ENCODE measurements at places on chromosomes 11 and 22.
A peak's percentile ranks its signal among the peaks of the same experiment; 100 is the strongest.

DNA sequence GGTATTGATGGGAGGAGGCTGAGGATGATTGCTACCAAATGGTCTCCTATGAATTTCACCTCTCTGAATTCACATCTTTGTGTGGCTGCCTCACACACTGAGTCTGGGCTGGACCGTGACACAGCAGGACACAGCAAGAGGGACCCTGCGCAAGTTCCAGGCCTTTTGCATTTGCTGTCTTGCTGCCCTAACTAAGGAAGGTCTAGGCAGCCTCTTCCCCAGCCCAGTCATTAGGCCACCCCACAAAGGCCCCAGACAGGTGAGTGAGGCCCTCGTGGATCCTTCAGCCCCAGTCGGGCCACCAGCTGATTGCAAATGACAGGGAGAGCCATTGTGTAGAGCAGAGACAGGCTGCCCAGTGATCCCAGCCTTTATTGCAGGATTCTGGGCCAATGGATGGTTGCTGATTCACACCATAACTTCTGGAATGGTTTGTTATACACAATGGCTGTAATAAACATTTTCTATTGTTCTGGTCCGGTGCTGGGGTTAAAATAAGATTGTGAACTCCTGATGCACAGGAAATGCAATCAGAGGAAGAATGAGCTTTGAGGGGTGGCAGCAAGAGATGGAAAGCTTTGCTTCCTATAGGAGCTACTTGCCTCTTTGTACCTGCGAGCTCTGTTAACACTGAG, 28.5 kb upstream of the CSNK2A3 start:
- DNase-seq = no peak

DNA sequence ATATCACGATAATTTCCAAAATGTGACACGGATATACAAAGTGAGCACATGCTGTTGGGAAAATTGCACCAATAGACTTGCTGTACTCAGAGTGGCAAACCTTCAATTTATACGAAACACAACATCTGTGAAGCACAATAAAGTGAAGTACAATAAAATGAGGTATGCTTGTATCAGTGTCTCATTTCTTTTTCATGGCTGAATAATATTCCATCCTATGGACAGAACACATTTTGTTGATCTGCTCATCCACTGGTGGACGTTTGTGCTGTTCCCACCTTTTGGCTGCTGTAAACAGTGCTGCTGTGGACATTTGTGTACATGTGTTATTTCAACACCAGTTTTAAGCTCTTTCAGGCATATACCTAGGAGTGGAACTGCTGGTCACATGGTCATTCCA, 78.7 kb upstream of the CCND1 start:
- no peak for DNase-seq

DNA sequence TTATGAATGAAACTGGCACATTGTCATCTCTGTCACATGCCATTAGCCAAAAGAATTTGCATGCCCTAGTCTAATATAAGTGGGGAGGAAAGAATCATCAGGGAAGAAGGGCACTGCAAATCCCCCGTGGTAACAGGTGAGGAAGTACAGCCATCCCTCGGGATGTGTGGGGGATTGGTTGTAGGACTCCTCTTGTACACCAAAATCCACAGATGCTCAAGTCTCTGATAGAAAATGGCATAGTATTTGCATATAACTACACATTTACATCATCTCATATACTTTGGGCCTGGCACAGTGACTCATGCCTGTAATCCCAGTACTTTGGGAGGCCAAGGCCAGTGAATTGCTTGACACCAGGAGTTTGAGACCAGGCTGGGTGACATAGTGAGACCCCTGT, 109.7 kb downstream of the HIPK3 start:
- DNase-seq = no peak

DNA sequence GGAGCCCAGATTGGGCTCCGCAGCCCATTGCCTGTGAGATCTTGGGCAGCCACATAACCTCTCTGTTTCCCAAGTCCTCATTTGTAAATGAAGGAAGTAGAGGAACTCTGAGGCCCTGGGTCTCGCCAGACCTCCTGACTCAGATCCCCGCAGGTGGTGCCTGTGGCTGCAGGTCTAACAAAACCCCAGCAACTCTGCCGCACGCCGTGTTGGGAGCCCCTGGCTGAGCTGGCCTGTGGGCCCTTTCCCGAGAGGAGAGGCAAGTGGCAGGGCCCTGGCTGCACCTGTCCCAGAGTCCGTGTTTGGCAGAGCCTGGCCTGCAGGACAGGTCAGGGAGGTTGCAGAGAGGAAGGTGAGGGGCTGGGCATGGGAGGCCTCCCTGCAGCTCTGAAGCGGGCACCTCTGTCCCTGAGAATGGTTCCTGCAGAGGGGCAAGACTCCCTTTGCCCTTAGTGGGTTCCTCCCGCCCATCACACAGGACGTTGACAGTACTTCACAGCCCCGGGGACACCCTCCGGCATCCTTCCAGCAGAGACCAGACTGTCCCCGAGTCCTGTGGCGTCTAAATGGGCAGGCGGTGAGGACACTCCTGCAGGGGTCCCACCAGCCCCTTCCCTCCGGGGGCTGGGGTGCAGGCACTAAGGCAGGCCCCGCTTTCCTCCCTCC, 67.7 kb downstream of the ARHGAP8 start:
- DNase-seq = no peak

DNA sequence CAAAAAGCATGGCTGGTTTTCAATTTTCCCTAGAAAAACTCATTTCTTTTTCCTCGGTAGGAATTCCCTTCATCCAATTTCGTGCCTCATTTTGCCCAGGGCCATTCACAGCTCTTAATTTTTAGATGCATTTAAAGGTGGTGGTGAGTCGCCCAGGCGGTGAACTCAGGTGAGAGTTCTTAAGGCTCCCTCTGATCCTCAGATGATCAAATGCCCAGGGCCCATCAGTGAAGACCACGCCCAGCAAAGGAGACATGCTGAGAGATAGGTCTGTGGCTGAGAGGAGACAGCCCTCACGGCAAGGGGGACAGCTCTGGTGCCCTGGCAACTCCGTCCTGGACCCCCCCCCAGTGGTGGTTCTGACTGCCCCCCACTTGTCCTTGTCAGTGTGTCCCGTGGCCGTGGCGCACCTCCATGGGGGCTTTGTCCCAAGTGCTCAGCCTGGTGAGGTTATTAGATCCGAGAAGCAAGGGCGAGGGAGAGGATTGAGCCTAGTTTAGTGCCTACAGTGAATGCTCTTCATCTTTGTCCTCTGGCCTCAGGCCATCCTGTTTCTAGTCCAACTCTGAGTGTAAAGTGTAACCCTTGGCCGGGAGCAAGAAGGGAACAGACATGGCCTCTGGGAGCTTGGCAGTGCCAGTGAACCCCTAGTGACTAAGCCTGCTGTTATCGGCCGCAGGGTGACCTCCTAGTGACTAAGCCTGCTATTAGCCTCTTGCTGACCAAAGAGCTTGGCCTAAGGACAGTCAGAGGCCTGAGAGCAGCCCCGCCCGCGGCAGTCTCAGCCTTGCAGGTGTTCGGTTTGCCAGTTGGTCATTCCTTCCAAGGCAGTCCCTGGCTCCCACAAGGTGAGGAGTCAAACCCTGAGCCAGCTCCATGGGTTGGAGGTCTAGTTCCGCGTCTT, 83.5 kb downstream of the CTTN start:
- DNase-seq = no peak

- DNase-seq = no peak
These were observed 620 bp downstream of the EFEMP2 start for GRCh38 chr11:65871811-65872548.

GRCh38 chr22:38989466-38989865, 7.3 kb downstream of the APOBEC3B start:
- DNase-seq = no peak

DNA sequence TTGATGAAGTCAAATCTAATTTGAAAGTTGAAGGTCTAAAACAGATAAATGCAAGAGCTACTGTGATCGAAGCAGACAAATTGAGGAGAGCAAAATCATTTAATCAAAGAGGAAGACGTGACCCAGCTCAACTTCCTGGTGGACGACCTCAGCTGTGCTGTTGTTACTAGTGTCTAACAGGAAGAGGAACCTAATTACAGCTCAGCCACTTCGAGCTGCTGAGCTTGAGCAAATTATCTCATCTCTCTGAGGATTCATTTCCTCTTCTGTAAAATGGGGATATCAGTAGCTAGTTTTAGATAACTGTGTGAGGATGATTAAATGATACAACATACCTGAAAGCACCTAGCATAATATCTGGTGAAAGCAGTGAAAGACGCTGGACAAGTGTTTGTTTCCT, 48.6 kb upstream of the OLFML1 start:
- DNase-seq = no peak

DNA sequence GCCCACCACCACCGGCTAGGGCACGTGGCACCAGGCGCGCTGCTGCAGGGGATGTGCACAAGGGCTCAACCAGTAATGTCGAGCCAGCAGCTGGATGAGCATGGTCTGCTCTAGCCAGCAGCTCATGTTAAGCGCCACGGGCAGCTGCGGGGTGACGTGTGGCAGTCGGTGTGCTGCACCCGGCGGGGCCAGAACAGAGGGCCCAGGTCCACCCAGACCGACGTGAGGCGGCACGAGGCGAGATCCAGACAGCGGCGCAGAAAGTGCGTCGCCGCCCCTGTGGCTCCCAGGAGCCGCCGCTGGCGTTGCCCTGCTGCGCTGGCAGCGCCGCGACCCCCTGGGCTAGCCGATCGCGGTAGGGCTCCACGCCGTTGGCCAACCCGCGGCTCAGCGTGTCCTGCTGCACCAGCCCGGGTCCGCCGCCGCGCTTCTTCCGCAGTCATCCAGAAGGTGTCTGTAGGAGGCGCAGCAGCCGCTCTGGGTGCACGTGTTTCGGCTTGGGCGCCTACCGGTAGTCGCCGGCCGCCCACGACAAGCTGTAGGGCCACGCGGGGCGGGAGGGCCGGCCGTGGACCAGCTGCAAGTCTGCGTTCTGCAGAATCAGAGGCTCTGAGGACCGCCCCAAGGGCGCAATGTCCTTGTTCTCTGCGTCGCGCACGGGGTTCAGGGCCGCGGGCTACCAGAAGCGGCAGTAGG, 4.6 kb upstream of the GALR3 start:
- DNase-seq = no peak

GRCh38 chr11:22670830-22671229, 4.4 kb downstream of the GAS2 start:
- DNase-seq = peak; percentile 13

DNA sequence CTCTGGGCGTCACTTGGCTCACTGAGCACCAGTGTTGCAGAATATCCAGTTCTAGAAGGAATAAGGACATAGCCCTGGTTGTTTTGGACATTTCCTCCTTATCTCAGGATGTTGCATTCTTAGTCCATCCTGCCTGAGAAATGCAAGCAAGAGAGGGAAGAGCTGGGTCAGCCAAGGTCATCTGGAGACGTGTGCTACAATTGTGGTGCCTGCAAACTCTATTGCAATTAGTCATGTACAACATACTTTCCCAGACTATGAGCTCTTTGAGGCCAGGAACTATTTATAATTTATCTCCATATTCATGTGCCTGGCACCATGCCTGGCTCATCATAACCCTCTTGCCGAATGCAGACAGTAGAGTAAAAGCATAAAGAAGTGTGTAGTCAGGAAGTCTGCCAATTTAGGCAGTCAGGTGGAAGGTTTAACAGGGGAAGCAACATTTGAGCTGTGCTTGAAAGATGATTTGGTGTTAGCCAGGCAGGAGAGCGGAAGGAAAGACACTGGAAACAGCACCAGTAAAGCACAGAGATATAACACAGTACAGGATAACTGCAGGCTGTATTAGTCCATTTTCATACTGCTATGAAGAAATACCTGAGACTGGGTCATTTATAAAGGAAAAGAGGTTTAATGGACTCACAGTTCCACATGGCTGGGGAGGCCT, 129.4 kb upstream of the PAX6 start:
- no peak for DNase-seq

DNA sequence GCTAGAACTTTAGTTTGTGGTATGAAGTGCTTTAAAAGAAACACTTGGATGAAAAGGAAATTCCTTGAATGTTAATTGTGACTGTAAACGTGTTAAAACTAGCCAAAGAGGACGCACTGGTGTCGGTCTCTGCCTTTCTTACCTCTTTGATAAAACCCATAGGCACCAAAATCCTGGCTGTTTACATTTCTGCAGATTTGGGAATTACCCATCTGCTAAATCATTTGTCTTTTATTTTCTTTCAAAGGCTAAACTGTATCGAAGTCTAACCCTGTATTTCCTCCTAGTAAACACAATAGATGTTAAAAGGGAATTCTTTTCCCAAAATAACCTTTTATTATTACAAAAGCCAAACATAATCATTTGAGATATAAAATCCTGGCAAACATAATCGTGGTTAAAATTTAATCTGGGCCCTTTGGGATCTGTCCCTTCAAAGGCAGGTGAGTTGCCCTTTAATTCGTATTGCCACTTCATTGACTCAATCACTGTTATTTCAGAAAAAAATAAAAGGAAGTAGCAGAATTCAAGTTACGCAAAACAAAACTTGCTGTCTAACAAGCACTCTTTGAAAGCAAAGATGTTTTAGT, 2.4 kb downstream of the RASSF10 start:
- DNase-seq = no peak

- no peak for DNase-seq
These were observed 157.3 kb upstream of the CTSC start for GRCh38 chr11:88494848-88495247.

- no peak for DNase-seq
These were observed 232.9 kb upstream of the NCAM1 start for GRCh38 chr11:112728288-112728687.

DNA sequence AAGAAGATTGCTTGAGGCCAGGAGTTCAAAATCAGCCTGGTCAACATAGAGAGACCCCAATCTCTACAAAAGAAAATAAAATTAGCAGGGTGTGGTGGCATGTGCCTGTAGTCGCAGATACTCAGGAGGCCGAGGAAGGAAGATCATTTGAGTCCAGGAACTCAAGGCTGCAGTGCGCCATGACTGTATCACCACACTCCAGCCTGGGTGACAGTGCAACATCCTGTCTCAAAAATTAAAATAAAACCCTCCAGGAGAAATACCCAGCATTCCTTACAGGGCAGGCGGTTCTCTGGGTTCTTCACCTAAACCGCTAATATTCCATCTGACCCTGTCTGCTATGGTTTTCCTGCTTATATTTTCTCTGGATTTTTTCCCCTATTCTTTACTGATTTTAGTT, 13.5 kb downstream of the TCF20 start:
- no peak for DNase-seq

DNA sequence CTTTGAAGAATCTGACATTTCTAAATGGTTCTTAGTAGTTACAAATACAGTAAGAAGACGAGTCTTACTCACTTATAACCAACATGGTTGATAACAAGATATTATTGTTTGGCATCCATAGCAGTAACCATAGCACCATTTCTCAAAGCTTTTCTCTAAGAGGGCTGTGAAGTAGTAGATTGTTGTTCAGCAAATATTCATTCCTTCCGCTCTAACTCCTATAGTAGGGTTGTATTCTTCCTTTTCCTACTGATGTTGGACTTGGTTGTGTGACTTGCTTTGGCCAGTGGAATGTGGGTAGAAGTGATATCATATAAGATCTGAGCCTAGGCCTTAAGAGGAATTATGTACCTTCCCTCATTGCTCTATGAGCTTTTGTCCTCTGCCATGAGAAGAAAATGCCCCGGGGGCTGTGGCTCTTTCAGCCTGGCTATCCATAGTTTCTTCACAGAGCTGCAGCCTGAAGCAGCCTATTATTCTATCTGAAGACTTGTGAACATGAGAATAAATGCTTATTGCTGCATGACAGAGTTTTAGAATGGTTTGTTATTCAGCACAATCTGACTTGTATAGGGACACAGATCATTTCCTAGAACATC, 28.9 kb upstream of the ZBED5 start:
- DNase-seq = no peak

GRCh38 chr11:37571246-37571645, 973.2 kb upstream of the RAG2 start:
- no peak for DNase-seq
